GM12891 (cell line): ENCODE measurements at places on chromosomes 2 and 18.
A peak's percentile ranks its signal among the peaks of the same experiment; 100 is the strongest.

DNA sequence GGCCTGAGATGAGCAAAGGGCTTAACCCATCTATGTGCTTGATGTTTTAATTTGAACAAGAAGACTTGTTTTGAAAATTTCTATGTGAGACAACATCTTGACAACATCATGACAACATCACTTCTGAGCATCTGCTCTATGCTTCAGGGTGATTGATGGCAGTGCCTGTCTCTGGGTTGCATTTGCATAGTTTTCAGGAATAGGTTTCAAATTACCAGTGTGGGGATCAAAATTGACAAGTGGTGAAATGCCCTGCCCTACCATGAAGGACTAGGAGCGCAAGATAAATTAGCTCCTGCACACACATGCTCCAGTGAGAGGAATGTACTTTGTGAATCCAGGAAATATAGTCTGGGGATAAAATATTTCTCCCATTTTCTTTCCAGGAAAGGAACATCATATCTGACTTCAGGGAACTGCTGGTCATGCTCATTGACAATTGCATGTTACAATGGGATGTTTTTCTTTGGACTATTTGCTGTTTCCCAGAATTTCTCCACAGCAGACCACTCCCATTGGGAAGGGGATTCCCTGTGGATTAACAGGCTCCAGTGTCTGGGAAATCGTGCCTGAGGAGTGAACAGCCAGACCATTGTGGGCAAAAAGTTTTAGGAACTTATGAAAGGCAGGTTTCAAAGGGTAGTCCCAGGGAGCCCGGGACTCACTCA is 45.3 kb upstream of the IL1R2 start:
- DNase-seq = no peak

- DNase-seq = no peak
Observed at GRCh38 chr18:32760391-32760790, 12.4 kb downstream of the KLHL14 start.

DNA sequence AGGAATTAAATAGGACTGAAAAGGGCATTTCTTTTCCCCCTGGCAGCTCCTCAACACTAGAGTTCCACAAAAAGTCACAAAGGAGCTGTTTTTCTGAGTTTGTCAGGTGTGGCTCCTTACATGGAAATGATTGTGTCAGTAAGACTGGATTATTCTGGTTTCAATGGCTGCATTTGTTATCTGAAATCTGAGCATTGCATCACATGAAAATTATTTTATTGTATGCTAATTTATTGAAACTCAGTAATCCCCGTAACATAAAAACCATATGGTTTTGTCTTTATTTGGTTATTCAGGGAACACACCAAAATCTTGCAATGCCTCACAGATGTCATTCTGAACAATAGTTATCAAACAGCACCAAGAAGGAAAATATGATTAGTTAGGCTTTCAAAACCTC is 439.7 kb upstream of the TNP1 start:
- no peak for DNase-seq

DNA sequence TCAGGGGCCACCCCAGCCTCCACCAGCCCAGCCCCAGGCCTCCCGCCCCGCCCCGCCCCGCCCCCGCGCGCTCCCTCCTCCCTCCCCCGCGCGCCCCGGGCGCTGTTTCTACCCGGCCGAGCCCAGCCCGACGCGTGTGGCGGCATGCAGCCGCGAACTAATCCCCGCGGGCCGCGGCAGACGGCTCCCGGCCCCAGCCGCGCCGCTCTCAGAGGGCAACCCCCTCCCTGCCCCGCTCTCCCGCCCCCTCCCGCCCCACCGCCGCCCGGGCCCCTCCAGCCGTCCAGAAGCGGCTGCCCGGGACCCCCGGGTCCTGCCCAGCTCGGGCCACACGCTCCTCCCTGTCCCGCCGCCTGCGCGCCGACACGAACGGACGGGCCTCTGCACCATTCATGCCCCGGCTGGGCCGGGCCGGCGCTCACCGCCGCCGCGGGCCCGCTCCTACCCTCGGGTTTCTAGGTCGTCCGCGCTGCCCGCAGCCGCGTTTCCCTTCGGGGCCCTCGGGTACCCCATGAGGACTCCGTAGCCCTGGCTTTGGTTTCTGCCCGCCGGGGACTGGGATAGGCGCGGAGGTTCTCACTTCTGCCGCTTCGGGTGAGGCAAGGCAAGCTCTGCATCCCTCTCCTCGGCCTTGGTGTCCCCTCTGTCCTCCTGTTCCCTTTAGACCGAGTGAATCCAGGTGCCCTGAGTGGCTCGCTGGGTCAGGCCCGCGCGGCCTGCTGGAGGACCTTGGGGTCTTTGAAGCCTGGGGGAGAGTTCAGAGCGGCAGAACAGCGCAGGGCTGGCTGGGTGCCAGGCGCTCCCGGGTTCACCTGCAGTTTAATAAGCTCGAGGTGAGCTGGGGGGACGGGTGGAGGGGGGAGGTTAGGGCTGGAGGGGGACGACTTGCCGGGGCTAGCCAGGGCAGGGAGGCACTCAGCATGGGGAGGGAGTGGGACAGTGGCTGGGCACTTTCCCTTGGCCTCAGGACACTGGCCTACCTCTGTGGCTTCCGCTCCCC is 3.1 kb downstream of the WNT10A start:
- peak; percentile 54 for DNase-seq

GRCh38 chr2:210842896-210843295 is 286.5 kb downstream of the CPS1 start:
- no peak for DNase-seq

GRCh38 chr2:216687646-216688045 is 7.7 kb downstream of the IGFBP5 start:
- DNase-seq = no peak

- no peak for DNase-seq
Observed at GRCh38 chr2:162241571-162241970, 1.7 kb downstream of the FAP start.
